Amniotic stem cell (primary cell): ENCODE measurements at places on chromosomes 13 and 19.
A peak's percentile ranks its signal among the peaks of the same experiment; 100 is the strongest.

DNA sequence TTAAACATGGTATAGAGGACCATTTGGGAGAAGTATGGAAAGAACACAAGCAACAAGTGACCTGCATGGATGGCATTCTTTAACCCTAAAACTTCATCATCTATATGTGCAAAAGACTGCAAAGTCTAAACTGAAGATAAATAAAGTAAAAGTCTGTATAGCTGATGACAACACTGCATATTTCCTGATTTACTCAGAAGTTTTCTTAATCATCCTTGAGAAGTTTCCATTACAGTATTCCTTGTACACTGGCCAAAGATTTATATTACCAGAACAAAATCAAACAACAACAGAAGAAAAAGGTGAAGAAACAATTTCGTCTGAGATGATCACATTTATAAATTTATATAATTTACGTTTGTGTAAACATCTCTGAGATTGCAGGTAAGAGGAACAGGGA lies 805.7 kb downstream of the PCDH9 start:
- DNase-seq, result peak; percentile 41

GRCh38 chr19:40777937-40778705 lies at the start of gene RAB4B:
TSS of gene RAB4B (plus strand) at chr19:40778247. CDS start at chr19:40778376, 129 bp downstream.
- DNase-seq, result peak; percentile 97

GRCh38 chr13:79815041-79815440 lies 334.1 kb downstream of the NDFIP2 start:
- no peak for DNase-seq

GRCh38 chr19:7916103-7916954 lies 1.7 kb downstream of the TGFBR3L start:
- DNase-seq, result no peak

- no peak for DNase-seq
Measured at GRCh38 chr19:35889370-35890112, 10.8 kb downstream of the NFKBID start.

GRCh38 chr19:9791552-9792205 lies 23.1 kb upstream of the ZNF846 start:
- peak; percentile 94 for DNase-seq

- DNase-seq, result no peak
Measured at GRCh38 chr13:61954092-61954491, 538.4 kb upstream of the PCDH20 start.

GRCh38 chr13:37087486-37087885 lies 18.0 kb downstream of the CSNK1A1L start:
- DNase-seq, result no peak

DNA sequence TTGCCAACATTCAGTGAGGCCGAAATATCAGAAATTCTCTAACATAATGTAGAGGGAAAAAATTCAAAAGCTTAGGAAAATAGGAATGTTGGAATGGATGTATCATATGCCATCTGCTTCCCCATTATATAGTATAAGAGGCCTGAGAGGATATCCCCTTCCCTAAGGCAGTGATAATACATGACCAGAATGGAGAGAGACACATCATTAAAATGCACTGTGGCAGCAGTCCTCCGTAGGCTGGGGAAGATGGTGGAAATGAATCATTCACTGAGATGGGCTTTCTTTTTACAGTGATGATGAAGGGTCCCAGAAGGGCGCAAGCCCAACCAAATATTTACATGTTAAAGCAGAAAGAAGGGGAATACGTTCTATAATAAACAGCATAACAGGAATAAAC lies 799.1 kb upstream of the SPRY2 start:
- DNase-seq, result no peak

DNA sequence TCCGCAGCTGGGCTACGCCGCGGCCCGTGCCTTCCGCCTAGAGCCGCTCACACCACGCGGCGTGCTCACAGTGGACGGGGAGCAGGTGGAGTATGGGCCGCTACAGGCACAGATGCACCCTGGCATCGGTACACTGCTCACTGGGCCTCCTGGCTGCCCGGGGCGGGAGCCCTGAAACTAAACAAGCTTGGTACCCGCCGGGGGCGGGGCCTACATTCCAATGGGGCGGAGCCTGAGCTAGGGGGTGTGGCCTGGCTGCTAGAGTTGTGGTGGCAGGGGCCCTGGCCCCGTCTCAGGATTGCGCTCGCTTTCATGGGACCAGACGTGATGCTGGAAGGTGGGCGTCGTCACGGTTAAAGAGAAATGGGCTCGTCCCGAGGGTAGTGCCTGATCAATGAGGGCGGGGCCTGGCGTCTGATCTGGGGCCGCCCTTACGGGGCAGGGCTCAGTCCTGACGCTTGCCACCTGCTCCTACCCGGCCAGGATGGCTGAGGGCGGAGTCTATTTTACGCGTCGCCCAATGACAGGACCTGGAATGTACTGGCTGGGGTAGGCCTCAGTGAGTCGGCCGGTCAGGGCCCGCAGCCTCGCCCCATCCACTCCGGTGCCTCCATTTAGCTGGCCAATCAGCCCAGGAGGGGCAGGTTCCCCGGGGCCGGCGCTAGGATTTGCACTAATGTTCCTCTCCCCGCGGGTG lies 7.4 kb downstream of the DBP start:
- no peak for DNase-seq

DNA sequence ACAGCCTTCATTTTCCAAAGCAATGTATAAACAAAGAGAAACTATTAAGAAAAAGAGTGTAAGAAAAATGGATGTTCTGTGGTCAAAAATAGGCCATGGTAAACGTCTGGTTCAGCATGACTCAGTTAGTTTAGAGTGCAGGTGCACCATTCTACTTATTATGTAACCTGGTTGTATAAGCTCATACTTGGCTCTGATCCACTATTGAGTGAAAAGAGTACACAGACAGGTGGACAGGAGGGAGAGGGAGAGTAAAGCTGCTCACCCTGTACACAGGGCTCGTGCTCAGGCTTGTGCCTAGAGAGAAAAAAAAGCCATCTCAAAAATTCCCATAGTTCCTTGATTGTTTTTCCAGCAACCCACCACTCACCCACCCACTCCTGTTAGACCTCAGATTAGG lies 85.8 kb upstream of the ZNF91 start:
- DNase-seq, result no peak

DNA sequence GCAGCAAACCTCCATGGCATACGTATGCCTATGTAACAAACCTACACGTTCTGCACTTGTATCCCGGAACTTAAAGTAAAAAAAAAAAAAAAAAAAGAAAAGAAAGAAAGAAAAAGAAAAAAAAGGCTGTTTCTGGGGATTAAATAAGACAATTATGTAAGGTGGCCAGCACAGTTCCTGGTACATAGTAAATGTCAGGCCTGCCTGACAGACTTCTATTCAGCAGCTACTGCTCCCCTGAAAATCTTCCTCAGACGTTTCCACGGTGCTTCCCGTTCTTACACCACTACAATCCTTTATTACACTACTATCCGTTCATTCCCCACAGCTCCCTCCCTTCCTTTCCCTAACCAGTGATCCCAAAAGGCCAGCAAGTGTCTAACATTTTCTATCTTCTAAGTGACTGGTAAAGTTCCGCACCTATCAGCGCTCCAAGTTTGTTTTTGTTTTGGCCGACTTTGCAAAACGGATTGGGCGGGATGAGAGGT lies 636 bp upstream of the RB1 start:
- DNase-seq, result no peak

GRCh38 chr19:20287070-20287469 lies 120.1 kb downstream of the ZNF486 start:
- no peak for DNase-seq

- no peak for DNase-seq
Measured at GRCh38 chr19:3097442-3097871, 3.3 kb downstream of the GNA11 start.

- DNase-seq, result no peak
Measured at GRCh38 chr19:3670796-3671679, 29.2 kb downstream of the PIP5K1C start.

DNA sequence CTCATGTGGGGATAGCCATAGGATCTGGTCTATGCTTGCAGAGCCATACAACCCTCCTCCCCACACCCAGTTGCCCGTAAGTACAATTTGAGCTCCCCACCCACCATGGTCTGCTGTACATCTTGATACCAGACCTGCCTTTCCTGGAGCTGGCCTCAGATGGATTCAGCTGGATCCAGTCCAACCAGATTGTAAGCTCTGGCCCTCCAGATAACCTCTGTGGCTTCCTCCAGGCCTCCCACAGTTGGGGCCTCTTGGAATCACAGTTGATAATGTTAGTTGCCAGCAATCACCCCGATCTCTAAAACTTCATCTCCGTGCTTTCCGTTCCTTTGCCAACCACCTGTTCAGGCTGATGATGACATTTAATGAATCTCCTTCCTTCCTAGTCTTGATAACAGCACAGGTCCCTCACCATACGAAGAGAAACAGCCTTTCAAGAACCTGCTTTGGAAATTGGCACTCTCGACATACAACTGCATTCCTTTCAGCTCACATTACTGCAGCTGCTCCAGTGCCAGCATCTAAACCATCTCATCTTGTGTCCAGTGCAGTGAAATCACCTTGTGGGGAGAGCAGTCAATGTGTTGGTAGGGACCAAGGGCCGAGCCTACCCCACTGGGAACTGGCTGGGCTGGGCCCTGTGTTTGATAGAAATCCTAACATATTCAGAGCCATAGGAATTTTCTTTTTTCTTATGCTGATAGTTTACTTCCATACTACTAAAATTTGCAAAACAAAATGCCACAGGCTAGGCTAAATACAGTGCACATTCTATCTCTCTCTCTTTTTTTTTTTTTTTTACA lies 15.1 kb upstream of the FOXO1 start:
- DNase-seq, result no peak

DNA sequence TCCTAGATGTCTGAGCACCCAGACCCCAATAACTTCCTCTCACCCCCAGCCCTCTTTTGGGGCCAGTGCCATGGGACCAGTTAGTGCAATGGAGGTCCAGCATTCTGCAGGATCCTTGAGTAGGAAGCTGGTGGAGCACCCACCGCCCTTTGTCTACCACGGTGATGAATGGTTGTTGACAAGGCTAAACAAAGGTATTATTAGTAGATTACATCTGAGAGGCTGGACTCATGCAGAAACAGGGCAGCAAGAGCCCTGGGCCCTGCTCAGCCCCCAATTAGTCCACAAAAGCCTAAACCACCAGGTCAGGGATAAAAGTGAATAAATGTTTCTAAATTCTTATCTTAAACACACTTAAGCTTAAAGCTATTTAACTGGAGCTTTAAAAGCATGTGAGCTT lies 196.5 kb upstream of the TSHZ3 start:
- DNase-seq, result no peak

DNA sequence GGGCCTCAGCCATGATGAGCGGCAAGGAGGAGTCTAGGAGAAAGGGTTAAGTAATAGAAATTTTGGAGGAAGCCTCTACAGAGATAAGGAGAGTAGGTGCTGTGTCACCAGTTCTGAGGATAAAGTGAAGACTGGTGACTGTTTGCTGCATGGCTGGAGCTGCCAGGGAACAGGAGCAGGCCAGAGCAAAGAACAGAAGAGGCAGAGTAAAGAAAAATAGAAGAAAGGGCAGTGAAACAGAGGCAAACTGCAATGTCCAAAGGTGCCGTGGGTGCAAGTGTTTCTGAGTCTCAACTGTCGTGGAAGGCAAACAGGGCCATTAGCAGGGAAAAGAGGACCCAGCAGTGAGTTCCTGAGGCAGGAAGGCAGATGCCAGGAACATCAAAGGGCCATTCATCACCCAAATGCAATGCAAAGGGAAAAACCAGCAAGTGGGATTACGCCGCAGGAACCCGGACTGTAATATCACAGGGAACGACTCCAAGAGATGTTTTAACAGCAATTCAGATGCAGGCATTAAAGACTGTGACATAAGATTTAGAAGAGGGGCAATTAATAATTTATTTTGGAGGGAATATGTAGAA lies 318.3 kb downstream of the FOXO1 start:
- DNase-seq, result no peak

DNA sequence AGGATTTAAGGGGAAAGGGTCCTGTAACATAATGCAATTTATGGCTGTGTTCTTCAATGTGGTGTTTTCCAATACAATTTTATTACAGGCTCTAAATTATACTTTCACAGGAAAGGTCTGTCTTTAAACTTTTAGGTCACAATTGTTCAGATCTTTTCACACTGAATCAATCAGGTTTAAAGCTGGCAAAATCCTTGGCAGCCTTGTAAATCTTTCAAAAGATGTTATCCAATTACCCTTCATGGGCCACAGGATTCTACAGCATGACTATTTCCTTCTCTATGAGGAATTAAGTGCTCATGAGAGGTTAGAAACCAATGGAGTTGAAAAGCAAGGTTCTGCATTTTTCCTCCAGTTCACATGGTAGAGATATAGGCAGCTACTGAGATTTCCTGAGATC lies 211.5 kb upstream of the MIR17HG start:
- DNase-seq, result no peak

- no peak for DNase-seq
Measured at GRCh38 chr13:29704648-29705047, 109.2 kb upstream of the SLC7A1 start.

DNA sequence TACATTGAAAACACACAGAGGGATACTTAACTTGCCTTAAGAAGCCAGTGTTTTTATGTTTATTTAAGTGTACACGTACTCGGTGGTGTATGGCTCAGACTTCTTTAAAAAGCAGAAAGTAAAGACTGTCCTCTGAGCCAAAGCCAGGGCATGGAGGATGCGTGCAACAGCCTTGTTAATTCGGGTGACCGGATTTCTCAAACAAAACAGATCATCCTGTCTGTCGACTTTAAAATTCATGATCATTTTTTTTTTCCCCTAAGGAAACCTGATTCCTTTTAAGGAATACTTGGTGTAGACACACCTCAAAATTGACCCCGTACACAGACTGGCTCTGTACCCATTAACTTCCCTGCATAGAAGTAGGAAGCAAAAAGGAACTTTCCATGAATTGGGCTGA lies 124.7 kb upstream of the RNF113B start:
- DNase-seq, result peak; percentile 44

- DNase-seq, result no peak
Measured at GRCh38 chr13:46165485-46166223, 16.3 kb downstream of the LCP1 start.

DNA sequence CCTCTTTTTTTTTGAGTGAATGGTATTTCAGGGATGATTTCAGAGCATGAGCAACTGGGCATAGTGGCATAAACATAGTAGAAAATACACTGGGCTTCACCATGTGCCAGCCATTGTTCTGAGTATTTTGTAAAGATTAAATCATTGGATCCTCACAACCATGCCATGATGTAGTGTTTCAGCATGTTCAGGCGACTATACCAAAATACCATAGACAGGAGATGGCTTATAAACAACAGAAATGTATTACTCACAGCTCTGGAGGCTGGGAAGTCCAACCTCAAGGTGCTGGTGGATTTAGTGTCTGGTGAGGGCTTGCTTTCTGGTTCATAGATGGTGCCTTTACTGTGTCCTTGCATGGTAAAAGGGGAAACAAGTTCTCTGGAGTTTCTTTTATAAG lies 101.5 kb upstream of the KL start:
- no peak for DNase-seq

- DNase-seq, result no peak
Measured at GRCh38 chr13:54185101-54185500, 1156.5 kb downstream of the OLFM4 start.

DNA sequence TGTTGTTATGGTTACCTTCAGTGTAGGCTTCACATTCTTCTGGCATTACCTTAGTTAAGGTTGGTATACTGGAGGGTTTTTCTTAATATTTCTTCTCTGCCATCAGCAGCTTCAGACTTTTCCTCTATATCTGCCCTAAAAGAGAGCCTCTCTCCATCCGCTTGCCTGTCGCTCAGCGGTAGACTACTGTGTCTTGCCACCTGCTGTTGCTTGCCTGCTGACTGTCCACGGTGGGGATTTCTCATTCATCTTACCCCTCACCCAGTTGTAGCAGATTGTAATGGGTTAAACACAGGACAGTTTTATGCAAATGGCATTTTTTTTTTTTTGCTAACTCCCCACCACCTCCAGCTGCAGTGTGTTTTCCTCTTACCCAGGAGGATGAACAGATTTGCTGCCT lies 577.2 kb downstream of the SLITRK5 start:
- DNase-seq, result no peak

- no peak for DNase-seq
Measured at GRCh38 chr13:45662162-45662561, 40.0 kb upstream of the CBY2 start.
